ENCODE measurements at places on chromosomes 3 and 15.

DNA sequence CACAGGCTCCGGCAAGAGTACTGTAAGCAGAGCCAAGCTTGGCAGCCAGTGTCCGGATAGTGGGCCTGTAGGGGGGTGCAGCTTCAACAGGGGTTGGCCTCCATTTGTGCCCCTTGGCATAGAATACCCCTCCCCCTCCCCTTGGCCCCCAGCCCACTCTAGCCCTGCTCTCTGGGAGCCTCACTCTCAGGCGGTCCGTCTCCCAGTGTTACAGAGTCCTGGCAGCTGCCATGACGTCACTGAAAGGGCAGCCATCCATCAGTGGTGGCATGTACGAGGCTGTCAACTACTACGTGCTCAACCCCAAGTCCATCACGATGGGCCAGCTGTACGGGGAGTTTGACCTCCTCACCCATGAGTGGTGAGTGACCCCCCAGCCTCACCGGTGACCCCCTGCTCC, 50.4 kb downstream of the DNAH1 start:
- no peak for DNase-seq

DNA sequence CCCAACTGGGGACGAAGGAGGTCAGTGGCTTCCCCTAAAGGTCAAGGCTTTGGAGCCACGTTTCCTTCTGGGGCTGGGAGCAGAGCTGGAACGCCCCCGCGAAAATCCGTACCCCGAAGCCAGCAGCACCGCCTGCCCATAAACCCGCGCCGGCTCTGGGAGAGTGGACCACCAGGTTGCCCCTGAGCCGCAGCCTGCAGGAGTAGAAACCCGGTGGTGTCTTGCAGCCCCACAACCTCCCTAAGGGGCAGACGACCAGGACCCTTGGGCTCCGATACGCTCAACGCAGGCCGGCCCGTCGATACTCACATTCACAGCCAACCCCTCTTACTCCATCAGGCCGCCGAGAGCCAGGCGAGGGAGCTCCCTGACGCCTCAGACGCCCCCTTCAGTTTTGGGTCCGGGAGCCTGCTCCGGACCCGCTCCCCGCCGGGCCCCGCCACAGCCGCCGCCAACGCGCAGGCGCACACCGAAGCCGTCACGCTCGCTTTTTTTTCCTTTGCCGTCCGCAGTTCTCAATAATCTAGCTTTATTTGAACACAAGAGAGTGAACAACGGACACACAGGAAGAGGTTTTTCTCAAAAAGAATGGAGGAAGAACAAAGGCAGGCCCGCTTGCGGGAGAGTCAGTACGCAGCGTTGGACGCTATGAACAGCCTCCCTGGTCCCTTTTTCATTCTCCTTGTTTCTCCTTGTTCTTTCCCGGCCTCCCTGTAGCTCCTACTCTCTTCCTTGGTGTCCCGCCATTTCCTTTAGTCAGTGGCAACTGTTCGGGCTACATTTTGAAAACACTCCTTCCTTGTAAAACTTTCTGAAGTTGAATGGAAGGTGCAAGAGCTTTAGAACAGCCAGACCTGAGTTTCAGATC, at the start of gene ZNF106:
Gene ZNF106, minus strand, starts transcription at position 471 of the 868 bp plus-strand sequence. CDS start 18,852 bp downstream, outside the sequence.
- peak; percentile 75 for DNase-seq

DNA sequence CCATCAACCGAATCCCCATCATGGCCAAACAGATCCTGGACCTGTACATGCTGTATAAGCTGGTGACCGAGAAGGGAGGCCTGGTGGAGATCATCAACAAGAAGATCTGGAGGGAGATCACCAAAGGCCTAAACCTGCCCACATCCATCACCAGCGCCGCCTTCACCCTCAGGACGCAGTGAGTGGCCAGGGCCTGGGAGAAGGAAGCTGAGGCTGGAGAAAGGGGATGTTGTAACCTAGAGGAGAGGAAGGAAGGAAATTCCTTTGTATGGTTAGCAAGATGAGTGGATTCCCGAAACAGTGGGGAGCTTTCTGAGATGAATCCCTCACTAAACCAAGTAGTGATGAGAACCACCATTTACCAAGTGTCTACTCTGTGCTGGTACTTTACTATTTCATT, 25.8 kb upstream of the CLK3 start:
- no peak for DNase-seq

DNA sequence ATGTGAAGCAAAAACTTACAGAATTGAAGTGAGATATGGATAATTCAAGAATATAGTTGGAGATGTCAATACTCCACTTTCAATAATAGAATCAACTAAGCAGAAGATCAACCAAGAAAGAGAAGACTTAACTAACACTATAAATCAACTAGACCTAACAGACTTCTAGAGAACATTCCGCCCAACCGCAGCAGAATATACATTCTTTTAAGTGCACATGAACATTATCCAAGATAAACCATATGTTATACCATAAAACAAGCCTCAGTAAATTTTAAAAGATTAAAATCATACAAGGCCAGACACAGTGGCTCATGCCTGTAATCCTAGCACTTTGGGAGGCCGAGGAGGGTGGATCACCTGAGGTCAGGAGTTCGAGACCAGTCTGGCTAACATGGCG, 5.5 kb upstream of the TEX55 start:
- no peak for DNase-seq

DNA sequence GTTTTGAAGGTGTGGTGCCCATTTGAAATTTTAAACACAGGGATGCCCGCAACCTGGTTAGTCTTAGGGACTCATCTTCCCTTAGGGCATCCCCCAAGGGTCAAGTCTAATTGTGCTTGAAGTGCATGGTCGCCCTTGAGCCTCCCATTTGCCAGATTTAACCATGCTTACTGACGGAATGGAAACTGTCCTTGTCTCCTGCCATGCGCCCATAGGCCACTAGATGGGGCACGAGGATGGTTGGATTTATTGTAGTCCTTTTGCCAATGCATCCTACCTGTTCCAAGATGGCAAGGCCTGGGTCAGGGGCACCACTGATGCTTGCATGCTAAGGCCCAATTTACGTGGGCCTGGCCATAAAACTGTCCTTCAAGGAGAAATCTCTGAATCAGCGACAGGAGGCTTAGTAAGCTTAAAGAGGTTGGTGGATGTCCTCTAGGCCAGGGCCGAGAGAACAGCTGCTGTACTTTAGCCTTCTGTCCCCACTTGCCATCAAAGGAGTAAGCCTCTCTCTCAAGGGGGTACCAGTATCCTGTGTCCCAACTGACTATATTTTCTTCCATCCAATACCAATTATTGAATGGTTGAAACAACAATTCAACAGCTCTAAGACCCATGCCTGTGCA, 355.4 kb downstream of the OTOL1 start:
- DNase-seq, result peak; percentile 9

DNA sequence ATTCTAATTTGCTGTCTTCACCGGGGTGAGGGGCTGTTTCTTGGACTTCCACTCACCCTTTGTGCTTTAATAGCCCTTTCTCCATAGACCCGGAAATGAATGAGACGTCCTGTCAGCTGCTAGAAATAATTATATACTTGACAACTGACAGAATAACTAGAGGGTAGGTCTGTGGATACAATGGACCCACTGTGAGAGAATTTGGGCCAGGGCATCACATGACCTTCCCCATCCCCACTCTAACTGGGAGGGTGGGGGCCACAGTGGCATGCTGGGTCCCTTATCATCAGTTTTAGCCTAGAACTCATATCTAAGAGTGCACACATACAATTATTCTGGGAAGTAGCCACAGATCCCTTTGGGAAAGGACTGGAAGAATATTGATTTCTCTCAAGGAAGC, 25.9 kb upstream of the MINAR1 start:
- DNase-seq, result no peak

- no peak for DNase-seq
These were observed 16.4 kb upstream of the ALDH1A2 start for GRCh38 chr15:58081891-58082290.

DNA sequence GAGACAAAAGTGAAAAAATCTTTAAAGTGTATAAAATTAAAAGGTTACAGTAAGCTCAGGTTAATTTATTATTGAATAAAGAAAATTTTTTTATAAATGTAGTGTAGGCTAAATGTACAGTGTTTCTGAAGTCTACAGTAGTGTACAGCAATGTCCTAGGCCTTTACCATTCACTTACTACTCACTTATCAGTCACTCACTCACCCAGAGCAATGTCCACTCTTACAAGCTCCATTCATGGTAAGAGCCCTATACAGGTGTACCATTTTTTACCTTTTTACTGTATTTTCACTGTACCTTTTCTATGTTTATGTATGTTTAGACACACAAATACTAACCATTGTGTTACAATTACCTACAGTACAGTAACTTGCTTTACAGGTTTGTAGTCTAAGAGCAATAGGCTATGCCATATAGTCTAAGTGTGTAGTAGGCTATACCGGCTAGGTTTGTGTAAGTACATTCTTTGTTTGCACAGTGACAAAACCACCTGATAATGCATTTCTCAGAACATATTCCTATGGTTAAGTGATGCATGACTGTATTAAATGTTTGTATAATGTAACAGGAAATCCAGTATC, 38.1 kb upstream of the NECTIN3 start:
- no peak for DNase-seq

DNA sequence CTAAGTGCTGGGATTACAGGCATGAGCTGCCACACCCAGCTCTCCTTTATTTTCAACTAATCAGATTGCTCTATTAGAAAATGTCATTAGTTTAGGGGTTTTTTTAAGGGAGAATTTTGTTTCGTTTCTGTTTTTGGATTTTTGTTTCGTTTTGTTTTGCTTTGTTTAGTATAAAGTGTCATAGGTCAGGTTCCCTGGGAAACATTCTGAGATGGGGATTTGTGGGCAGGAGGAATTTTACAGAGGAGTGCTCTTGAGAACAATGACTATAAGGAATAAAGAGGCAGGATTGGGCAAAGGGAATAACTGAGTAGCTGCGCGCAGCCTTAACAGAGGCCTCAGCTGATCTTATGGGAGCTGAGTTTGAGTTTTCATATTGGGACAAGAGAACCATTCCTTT, 86.8 kb upstream of the NR2F2 start:
- no peak for DNase-seq

- DNase-seq, result no peak
These were observed 71.5 kb downstream of the SSR3 start for GRCh38 chr3:156483426-156483825.

- no peak for DNase-seq
These were observed 235.4 kb downstream of the XXYLT1 start for GRCh38 chr3:195035345-195036202.

- no peak for DNase-seq
These were observed 29.3 kb downstream of the LRRC2 start for GRCh38 chr3:46536758-46537157.

- no peak for DNase-seq
These were observed 99.2 kb downstream of the AGBL1 start for GRCh38 chr15:86178845-86179244.

- no peak for DNase-seq
These were observed 25.3 kb downstream of the PLA2G4D start for GRCh38 chr15:42069025-42069424.

DNA sequence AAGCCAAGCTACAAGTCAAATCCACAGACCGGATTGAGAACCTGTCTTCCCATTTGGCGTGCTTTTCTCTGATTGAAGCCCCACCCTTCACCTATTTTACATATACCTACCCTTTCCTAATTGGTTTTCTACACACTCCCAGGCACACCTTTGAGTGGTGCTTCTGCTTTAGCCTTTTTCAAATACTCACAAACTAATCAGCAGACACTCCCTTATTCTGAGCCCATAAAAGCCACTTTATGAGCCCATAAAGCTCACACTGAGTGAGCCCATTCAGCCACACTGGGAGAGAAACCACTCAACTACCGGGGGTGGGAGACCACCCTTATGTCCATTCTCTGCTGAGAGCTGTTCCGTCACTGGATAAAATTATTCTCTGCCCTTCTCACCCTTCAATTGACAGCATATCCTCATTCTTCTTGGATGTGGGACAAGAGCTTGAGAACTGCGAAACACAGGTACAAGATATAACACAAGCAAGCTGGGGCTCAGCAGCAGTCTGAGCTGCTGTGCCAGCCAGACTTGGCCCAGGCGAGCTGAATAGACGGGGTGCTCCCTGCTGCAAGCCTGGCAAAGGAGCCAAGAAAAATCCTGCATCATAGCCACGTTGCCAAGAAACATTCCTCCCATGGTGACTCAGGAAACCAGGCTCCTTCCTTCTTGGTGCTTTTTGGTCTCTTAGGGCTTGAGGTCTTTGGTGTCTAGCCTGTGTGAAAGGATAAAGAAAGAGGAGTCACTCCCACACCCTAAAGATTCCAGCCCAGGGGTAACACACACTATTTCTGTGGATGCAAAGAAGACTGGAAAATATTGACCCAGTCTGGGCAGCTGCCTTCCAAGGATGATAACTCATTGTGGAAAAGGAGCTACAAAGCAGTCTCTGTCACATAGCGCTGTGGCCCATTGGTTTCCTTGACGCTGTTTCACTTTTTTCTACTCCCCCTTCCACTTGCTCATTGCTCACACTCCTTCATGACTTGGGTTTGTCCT, 609.7 kb downstream of the MCTP2 start:
- no peak for DNase-seq

DNA sequence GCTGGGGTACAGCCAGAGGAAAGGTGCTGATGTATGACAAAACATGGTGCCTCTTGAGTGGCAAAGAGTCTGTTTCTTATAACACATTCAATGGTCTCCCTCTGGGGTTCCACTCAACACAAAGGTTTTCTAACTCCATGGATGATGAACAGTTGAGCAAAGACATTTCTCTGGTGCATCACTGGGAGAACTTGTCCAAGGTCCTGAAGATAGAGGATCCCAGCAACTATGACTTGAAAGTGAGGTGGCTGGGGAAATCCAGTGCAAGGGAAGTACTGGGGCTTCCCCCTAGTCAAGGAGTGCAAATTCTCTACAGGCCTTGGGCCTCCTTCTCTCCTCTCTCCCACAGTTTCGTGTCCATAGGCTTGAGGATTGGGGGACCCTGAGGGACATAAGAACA, 431.1 kb downstream of the WDR72 start:
- no peak for DNase-seq

- no peak for DNase-seq
These were observed 242.1 kb downstream of the RAP2B start for GRCh38 chr3:153404157-153404556.

DNA sequence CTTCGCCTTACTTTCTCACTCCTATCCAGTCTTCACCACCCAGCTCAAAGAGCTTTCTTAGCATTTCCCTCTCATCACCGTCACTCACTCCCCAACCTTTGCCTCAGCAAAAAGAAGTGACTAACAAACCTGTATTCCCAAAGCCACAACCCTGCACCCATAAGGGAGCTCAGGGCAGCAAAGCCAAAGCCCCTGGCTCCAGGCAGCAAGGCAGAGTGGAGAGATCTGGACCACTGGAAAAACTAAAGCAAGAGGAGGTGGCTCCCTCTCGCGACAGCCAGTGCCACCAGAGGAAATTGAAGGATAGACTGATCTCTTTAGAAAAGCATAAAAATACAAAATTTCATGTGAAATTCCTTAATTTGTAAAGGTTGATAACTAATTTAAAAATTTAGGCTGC, 25.1 kb upstream of the CDCP1 start:
- no peak for DNase-seq

DNA sequence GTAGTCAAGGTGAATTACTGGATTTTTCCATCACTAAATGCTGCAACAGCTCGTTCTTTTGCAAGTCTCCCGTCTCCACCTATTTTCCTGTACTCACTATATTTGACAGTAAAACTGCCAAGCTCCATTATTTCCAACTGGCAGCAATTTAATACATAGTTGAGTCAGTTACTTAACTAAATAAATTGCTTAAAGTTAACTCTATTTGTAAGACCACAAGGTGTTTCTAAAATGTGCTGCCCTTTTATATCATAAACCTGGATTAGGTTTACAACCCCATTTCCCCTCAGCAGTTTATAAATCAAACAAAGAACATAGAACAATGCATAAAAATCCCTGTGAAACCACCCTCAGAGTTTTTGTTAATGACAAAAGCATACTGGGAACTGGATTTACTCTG, 211.4 kb upstream of the DPH6 start:
- DNase-seq, result no peak
